ENCODE measurements at places on chromosomes 2 and 18.

- no peak for DNase-seq
Observed at GRCh38 chr2:40448476-40449079, 3.3 kb downstream of the SLC8A1 start.

DNA sequence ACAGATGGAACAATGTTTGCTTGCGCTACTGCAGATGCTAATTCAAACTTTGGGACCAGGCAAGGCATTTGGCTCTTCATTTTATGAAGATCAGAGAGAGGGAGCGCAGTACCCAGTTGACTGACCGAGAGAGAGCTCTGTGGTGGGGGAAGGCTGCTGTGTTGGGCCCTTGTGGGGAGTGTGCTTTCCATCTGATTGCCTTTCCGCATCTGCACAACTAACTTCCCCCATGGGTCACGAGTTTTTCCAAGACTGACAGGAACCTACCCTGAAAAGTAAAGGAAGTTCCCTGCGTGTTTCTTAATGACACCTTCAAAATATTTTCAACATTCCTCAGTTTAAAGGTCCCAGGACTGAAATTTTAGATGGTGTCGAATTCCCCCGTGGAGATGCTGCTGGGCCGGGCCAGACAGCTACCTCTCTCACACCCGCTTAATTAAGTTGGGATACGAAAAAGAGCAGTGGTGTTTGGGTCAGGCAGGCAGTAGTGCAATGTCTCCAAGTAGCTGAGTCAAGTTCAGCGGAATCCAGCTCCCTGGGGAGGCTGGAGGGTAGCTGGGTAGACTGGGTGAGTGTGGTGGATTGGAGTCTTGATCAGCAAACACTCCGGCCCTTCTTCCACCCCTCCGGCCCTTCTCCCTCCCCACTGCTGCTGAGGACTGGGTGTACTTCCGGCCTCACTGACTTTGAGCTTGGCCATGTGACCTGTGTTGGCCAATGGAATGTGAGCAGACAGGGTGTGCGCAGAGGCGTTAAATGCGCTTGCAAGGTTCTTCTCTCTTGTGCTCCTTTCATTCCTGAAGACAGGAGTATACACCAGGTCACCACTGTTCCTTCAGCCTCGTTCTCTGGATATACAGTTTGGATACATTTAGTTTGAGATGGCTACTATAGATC is 2.3 kb upstream of the ARHGAP25 start:
- DNase-seq = no peak

GRCh38 chr2:61529944-61530735 is 8.0 kb downstream of the XPO1 start:
- no peak for DNase-seq

DNA sequence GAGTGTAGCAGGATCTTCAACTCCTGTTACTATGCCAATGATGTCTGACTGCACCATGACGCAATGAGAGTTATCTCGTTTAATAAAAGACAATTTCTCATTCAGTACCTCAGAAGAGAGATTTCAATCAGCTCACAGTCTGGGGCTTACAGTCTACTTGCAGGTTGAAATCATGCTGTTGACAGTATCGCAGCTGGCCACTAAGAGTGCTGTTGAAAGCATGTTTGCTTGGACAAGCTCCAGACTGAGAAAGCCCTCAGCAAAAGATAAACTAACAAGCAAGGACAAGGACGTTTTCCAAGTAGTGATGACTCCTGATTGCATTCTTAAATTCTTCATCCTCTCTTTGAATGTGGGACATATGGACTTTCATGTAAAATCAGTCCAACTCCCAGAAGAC is 145.2 kb upstream of the SYT4 start:
- no peak for DNase-seq

DNA sequence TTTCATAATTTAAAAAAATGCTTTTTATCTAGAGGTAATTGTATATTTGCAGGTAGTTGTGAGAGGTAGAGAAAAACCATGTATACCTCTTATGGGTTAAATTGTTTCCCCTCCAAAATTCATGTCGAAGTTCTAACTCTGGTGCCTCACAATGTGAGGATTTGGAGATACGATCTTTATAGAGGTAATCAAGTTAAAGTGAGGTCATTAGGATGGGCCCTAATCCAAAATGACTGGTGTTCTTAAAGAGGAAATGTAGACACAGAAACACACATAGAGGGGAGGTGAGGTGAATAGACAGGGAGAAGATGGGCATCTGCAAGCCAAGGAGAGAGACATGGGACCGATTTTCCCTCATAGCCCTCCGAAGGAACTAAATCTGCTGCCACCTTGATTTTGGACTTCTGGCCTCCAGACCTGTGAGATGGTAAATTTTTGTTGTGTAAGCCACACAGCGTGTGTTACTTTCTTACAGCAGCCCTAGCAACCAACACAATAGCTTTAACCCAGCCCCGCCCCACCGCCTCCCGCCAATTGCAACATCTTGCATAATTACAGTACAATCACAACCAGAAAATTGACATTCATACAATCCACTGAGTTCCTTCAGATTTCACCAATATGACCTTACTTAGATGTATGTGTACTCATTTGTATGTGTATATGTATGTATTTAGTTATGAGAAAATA is 208.9 kb downstream of the MIB1 start:
- no peak for DNase-seq

DNA sequence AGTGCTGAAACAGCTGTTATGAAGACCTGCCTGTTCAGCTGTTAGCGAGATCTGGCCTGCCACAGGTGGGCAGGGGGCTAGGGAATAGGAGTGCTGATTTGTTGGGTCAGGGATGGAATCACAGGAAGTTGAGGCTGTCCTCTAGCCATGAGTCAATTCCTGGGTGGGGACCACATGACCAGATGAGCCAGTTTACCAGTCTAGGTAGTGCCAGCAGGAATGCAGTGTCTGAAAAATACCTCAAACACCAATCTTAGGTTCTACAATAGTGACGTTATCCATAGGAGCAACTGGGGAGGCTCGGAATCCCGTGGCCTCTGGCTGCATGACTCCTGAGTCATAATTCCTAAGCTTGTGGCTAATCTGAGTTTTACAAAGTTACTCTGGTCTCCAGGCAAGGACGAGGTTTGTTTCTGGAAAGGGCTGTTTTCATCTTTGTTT is 44.9 kb downstream of the DYSF start:
- no peak for DNase-seq

GRCh38 chr2:36858551-36859365 is 107.6 kb downstream of the STRN start:
- peak; percentile 41 for DNase-seq

- DNase-seq = no peak
Observed at GRCh38 chr2:142681952-142682351, 195.5 kb upstream of the KYNU start.
